RPMI8226 (cell line): ENCODE measurements at places on chromosomes 7 and 10.

GRCh38 chr7:30556840-30557239 lies 37.8 kb upstream of the GARS1 start:
- DNase-seq: peak; percentile 13

- no peak for DNase-seq
These were observed 69.2 kb downstream of the PHYHIPL start for GRCh38 chr10:59245686-59246085.

- peak; percentile 27 for DNase-seq
These were observed 44.5 kb upstream of the ACBD5 start for GRCh38 chr10:27285093-27285492.

- DNase-seq: no peak
These were observed 41.9 kb downstream of the C10orf120 start for GRCh38 chr10:122657729-122658128.

GRCh38 chr7:6221340-6222319 lies 50.8 kb downstream of the CYTH3 start:
- no peak for DNase-seq

- DNase-seq: no peak
These were observed 40.6 kb downstream of the LDB3 start for GRCh38 chr10:86708783-86709380.

DNA sequence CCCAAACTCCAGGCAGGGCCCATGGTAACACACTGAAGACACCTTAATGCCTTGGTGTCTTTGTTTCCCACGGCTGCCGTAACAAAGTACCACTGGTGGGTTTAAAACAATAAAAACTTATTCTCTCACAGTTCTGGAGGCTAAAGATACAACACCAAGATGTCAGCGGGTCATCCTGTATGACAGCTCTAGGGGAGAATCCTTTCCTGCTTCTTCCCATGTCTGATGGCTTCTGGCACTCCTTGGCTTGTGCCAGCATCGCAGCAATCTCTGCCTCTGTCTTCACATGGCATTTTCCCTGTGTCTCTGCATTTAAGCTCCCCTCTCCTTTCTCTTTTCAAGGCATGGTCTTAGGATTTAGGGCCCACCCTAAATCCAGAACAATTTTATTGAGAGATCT lies 33.1 kb downstream of the PRSS2 start:
- no peak for DNase-seq

DNA sequence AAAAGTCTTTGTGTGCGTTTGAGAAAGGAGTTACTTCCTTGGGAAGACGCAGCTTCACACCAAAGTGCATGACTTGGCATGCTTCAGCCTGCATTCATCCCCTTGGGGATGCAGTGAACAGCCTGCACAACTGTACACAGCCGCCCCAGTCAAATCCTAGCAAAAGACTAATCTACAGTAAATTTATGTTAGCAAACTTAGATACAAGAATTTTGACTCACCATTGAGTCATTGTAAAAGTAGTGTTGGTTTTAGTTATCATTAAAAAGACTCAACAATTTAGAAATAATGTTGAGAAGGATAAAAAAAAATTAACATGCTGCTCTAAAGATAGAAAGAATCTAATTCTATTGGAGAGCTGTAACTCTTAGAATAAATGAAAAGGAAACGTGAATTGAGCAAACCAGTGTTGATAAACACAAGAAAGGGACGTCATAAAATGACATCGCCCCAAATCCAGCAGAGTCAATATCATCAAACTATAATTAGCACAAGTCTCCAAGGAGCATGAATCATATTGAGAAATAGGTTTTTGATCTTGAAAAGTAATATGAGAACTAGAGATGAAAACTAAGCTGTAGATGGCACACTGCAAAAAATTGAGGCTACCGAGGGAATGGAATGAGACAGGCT lies 11.9 kb upstream of the OPTN start:
- DNase-seq: no peak
